Nucleus accumbens (tissue), 56 donors: ENCODE measurements at places on chromosomes 6 and 20.

DNA sequence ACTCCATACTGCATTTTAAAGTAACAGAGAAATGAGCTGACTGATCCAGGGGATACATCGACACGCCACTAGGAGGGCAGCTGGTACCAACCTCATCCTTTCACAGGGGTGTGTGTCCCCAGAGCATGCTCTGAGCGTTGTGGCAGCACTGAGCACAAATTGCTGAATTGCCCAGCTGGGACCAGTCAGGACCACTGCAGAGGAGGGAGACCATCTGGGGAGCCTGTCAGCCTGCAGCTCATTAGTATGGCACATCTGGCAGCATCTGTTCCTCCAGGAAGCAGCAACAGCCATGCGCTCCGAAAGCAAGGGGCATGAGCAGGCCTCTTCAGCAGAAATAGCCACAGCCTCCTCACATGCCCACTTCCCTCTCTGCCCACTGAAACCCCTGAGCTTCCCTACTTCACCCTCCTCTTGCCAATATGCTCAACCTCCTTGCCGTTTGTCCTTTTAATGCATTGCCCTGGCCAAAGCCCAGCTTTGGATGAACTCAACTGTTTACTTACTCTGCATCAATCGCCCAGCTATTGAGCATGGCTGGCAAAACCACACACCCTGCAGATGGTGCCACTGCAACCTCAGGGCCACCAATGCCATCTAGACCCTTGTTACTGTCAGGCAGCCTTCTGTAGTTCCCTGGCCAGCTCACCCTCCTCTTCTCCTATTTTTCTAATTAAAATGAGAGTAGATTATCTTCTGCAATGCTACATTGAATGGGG lies 77.6 kb upstream of the NEDD9 start:
- DNase-seq: peak; percentile 4

GRCh38 chr6:1758076-1758679 lies 148.5 kb downstream of the FOXC1 start:
- DNase-seq: no peak

DNA sequence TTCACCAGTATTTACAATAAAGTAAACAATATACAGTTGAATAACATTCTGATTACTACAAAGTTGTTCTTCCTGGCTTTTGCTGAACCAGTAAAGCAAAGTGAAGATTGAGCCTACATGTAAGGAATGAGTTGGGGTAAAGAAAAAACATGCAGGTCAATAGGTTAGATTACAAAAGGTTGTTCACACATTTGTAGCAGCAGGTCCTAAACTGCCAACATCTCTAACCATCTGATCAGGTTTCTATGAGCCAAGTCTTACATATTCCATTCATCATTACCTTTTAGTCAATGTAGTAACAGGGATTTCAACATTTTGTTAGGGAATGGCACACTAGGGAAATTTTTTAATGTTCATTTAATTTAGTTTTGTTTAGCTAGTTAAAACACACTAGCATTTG lies 9.3 kb upstream of the CALHM6 start:
- no peak for DNase-seq

- no peak for DNase-seq
Observed at GRCh38 chr6:36104836-36105235, 25.5 kb upstream of the MAPK13 start.

GRCh38 chr6:85461798-85462170 lies 11.9 kb downstream of the NT5E start:
- no peak for DNase-seq

DNA sequence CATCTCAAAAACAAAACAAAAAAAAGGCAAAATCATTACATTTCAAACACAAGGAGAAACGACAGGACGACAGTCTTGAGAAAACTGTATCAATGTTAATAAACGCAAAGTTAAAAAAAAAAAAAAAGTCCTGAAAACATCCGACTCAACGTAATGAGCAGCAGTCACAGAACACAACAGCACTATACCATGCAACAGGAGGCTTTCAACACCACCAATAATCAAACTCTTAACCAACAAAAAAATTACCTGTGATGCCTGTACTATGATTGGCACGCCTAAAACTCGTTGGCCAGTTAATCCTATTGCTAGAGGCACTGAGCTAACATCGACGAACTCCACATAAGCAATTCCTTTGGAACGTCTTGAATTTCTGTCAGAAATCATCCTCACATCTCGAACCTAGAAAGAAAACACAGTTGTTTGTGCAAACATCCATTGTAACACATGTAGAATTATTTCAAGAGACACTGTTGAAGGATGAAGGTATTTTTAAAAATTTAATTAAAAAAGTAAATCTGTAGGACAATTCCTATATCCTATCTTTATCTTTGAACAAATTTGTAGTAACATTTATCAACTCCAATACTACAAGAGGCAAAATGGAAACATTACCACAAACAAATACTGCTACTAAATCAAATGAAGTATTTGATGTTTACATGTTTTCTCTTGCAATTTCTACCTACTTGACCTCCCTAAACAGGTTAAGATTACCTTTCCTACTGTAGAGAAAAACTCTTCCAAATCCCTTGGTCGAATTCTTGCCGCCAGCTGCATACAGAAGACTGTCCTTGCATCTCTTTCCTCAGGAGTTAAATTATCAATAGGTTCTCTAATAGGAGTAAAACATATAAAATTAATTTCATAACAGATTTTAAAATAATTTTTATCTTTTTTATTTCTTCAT lies 17.5 kb downstream of the RBM39 start:
- no peak for DNase-seq

GRCh38 chr6:73250016-73250415 lies 13.0 kb downstream of the KHDC1 start:
- no peak for DNase-seq

- DNase-seq: no peak
Observed at GRCh38 chr20:60101201-60101890, 143.1 kb downstream of the CDH26 start.

DNA sequence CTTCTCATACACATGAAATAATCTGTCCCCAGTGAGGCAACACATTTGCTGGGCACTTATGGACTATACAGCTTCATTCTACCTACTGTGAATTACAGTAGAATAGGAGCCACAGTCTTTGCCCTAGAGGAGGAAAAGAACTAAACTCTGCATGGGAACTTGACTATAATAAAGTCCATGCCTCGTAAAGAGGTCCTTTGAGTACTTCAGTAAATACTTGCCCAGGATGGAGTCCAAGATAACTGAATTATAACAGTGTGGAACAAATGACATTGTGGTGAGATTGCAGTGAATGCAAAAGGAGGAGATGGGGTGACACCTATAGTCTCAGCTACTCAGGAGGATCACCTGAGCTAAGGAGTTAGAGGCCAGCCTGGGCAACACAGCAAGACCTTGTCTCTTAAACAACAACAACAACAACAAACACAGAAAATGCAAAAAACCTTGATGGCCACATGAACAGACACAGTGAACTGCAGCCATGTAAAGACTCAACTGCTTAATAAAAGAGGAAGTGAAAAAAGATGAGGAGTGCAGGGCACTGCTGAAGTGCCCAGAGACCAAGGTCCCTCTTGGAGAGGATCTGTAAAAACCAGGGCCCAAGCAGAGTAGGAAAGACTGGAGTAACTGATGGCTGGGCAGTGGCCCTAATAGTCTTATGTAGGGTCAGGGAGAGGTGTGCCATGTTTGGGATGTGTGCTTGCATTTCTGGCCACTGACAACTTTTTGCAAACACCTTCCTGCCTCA lies 3.7 kb downstream of the MRPS18A start:
- DNase-seq: no peak

GRCh38 chr6:157017861-157018260 lies 240.7 kb downstream of the ARID1B start:
- no peak for DNase-seq

DNA sequence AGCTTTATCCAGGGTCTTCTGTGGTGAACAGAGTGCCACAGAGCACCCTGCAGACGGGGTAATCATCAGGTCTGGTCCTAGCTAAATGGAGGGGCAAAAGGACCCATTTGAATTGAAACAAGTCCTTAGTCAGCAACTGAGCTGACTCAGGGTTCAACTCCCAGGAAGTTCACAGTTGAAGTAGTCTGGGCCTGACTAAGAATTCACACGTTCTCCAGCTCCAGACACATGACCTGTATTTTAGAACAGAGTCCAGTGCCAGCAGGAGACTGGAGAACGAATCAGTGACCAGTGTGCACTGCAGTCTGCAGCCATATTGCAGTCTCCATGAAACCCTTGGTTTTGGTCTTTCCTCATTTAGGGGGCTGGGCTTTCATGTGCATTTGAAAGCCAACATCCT lies 85.2 kb downstream of the ELOVL4 start:
- DNase-seq: no peak

- DNase-seq: no peak
Observed at GRCh38 chr6:43250992-43251373, 7.7 kb downstream of the TTBK1 start.

DNA sequence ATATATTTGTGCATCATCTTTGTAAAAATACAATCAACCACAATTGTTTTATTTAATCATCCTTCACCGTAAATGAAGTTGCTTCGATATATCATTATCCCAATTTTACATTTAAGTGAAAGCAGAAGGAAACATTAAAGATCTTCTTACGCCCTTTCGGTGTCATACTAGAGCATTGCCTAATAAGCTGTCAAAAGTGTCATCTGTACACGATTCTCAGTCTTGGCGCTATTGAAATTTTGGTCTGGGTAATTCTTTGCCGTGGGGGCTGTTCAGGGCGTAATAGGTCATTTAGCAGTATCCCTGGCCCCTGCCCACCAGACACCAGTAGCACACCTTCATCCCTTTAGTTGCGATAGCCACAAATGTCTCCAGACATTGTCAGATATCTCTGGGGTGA lies 40.4 kb upstream of the TMEM170B start:
- DNase-seq: no peak

- DNase-seq: no peak
Observed at GRCh38 chr20:9220874-9221547, 152.1 kb downstream of the PLCB4 start.

GRCh38 chr6:33610067-33610466 lies 11.1 kb upstream of the ITPR3 start:
- no peak for DNase-seq

DNA sequence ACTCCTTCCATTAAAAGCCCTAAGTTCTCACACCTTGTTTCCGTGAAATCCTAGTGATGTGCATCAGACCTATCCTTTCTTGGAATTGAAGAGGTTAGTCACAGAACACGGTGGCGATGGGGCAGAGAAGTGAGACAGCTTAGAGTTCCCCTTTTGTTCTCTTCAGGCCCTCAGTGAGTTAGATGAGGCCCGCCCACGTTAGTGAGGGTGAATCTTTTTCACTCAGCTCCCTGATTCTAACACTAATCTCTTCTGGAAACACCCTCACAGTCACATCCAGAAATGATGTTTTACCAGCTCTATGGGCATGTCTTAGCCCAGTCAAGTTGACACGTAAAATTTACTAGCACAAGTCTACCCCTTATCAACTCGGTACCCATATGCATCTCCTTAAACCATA lies 172.7 kb upstream of the NOX3 start:
- no peak for DNase-seq

- DNase-seq: no peak
Observed at GRCh38 chr6:140909156-140909555, 1223.6 kb upstream of the GJE1 start.

- DNase-seq: peak; percentile 30
Observed at GRCh38 chr6:161393839-161394364, 120.0 kb upstream of the AGPAT4 start.

DNA sequence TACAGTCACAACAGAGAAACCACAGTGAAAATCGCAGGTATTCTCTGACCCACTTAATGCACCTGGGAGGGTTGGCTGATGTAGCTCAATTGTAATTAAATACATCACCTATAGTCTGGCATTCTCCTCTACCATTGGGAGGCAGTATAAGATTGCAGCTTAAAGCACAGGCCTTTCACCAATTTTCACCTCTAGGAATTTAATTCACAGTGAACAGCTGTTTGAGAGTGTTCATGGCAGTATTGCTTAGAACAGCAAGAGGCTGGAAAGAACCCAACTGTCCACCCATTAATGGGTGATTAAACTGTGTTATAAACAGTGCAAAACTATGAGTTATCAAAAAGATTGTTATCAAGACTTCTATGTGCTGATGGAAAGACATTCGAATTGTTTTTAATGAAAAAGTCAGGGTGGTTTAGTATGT lies 2.0 kb downstream of the EDEM2 start:
- no peak for DNase-seq

GRCh38 chr20:58855506-58856389 lies 3.2 kb downstream of the GNAS start:
- no peak for DNase-seq

DNA sequence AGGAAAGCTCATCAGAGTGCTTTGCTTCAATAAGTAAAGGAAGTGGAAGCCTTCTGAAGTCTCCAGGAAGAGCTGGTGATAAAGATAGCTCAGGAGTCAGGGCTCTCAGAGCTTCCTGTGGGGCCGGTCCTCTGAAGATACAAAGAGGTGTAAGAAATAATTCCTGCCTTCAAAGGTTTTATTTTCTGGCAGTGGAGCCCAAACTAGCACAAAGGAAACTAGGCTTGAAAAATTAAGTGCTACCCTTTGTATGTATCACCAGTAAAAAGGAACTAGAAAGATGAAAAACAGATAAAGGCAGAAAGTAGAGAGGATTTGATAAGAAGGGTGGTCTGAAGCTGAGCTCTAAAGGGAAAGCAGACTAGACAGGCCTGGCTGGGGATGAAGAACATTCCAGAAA lies 204.1 kb upstream of the SASH1 start:
- no peak for DNase-seq

DNA sequence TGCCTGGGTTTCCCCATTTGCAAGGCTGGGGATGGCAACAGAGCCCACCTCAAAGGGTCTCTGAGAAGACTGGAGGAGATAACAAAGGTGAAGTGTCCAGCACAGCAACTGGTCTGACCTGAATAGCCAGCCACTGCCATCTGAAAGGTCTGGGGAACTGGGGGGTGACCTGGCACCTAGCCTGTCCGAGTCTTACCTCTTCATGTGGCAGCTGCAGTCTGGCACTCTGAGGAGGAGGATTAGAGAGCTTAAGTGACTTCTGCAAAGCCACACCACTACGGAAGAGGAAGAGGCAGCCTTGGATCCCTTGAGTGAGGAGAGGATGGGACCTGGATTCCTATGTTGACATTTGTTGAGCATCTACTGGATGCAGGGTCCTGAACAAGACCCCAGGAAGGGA lies 22.2 kb downstream of the C20orf203 start:
- no peak for DNase-seq

DNA sequence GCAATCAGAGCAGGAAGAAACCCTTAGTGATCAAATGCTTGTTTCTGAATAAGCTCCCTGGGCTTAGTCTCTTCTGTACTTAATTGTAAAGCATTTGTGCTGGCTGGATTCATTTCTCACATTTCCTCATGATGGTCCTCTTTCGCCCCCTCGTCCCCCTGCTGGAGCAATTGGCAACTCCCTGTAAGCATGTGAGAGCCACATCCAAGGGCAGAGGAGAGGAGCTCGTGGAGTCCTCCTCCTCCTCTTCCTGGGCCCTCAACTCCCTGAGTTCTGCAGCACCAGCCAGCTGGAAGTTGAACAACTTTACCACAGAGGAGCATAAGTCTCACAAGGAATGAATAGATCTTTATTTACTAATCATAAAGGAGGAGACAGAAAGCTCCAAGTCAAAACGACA lies 12.6 kb downstream of the ANKEF1 start:
- DNase-seq: no peak
